ENCODE measurements at places on chromosomes 6 and 20.

- no peak for DNase-seq
These were observed 26.6 kb upstream of the KLHL31 start for GRCh38 chr6:53692172-53692571.

- no peak for DNase-seq
These were observed 11.0 kb downstream of the SULF2 start for GRCh38 chr20:47774131-47774777.

- DNase-seq, result no peak
These were observed 97.4 kb downstream of the SASH1 start for GRCh38 chr6:148440016-148440415.

GRCh38 chr20:3744806-3745685, 12.6 kb downstream of the HSPA12B start:
- DNase-seq, result peak; percentile 80

GRCh38 chr6:26476896-26477295, 19.1 kb downstream of the BTN2A1 start:
- DNase-seq, result no peak

DNA sequence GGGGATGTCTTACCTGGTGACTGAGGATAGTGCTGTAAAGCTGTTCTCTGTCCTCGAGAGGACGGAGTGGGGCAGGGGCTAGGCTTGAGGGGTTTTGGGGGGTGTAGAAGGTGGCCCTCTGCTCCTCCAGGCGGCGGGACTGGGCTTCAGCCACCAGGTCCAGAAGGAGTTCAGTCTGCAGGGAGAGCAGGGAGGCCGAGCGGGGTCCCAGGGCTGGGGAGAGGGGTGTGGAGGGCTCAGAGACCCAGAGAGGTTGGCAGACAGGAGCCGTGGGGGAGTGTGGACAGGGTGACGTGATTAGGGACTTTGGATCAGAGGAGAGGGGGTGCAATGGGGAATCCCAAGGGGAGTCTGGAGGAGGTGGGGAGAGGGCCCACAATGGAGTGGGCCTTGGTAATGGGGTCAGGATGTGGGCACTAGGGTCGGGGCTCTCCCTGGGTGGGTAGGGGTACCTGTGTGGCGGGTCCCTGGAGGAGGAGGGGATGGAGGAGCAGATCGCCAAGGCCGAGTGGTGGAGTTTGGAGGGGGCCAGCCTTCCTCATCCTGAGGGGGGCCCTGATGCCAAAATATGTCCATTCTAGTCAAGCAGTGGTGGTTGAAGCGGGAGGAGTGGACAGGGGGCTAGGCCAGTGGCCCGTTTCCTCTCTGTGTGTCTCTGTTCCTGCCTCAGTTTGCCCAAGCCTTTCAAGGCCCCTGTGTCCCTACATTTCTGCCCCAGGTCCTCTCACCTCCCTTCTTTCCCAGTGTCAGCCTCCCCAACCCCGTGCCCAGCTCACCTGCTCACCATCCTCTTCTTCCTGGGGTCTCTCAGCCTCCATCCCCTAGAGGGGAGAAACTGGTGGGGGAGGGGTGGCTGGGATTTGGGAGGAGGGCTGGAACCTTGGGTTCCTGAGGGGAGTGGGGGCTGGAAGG, 491 bp downstream of the GPSM3 start:
- no peak for DNase-seq

- no peak for DNase-seq
These were observed 369.4 kb upstream of the CITED2 start for GRCh38 chr6:139743664-139744437.

DNA sequence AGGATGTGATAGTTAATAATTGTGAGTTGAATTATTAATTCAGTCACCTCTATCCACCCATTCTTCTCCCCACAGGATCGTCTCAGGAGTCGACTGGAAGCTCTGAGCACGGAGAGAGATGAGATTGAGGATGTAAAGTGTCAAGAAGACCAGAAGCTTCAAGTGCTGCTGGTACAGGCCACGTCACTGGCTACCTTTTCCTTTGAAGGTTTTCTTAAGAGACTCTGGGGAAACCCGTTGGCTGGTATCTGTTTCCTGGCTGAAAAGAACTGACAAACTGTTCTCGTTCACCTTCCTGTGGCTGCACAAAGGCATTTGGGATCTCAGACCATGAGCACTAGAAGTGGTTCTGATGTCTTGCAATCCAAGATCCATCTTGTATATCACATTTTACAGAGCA, 3.8 kb downstream of the TRIM15 start:
- DNase-seq, result no peak

DNA sequence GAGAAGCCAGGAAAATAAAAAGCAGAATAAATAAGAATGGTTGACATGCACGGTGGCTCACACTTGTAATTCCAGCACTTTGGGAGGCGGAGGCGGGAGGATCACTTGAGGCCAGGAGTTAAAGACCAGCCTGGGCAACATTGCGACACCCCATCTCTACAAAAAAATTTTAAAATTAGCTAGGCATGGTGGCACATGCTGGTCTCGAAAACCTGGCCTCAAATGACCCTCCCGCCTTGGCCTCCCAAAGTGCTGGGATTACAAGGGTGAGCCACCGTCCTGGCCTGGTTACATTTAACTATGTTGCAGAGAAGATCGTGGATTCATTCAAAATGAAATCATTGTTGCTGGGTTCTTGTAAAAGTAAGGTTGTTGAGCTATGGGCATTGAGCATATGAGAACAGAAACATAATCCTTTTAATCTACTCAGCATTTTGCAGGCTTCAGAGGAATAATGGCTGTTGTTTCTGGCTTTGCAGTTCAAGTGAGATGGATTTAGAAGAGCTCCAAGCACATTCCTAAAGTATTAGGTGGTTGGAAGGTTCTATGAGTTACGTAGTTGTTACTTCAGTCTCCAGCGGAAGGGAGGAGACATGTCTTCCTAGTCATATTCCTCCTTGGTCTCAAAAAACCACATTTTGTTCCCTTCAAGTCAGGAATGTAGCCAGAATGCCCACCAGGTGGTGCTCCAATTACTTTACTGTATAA, 45.6 kb upstream of the RAB23 start:
- no peak for DNase-seq

DNA sequence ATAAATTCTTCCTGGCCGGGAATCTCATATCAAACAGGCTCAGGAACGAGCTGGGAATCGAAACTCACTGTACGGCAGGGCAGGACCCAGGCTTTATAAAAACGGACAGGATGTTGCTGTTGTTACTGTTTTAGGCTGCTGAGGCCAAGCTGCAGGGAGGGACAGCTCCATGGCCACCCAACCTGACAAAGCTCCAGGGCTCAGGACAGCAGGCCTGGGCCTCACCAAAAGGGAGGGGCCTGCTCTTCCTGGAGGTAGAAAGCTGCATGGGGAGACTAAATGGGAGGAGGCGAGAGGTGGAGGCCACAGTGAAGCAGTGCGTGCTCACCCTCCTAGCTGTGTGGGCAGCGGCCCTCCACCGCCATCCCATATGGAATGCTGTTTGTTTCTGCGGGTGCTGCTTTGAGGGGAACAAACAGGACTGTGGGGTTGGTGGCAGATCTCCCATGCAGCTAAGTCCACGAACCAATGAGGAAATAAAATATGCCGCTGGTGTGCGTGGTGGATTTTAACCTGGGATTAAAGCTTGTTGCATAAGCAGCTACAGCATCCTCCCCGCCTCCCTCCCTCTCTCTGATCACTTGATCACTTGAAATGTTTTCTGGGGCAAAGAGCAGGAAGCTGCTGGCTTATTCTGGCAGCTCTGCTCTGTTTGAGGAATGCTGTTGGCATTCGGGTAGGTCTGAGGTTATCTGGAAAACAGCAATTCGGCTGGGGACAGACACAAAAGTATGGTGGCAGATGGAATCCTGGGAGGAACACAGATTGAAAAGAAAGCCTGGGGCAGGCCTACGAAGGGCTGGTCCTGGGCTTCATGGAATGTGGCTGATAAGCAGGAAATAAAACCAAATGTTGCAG, 2.4 kb upstream of the ZMYND8 start:
- no peak for DNase-seq

GRCh38 chr6:134846031-134846430, 103.9 kb downstream of the ALDH8A1 start:
- DNase-seq, result no peak

DNA sequence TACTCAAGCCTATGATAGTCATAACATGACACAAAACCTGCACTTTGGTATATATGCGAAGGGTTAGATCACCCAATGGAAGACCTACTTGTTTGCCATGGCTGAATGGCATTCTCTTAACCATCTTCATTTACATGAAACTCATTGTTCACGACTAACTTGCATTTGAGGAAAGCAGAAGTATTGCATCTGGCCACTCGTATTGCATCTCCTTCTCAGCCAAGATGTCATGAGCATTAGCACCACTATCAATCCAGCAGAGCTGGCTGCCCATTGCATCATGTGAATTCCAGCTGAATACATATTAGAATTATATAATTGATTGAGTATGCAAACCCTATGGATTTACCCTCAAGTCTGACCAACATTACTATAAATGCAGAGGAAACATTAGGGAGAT, 390.2 kb downstream of the LAMA2 start:
- no peak for DNase-seq

- DNase-seq, result peak; percentile 16
These were observed 58.3 kb downstream of the MAFB start for GRCh38 chr20:40630713-40631112.

DNA sequence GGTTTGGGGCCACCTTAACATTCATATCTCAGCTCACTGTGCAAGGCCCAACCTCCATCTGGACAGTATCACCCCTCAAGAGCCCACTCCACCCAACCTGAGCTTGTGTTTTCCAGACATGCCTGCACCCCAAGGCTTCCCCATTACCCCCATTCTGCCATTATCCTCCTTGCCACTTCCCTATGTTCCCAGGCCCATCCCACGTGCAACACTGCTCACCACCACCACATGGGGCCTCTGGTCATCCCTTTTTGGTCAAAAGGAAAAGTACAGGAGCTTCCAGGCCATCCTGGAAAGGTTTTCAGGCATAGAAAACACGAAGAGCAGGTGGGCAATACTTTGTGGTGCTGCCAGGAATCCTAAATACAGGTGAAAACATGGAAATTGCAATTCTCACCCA, 140.3 kb downstream of the SYNDIG1 start:
- no peak for DNase-seq

GRCh38 chr6:81774542-81774941, 22.1 kb upstream of the TENT5A start:
- DNase-seq, result no peak

DNA sequence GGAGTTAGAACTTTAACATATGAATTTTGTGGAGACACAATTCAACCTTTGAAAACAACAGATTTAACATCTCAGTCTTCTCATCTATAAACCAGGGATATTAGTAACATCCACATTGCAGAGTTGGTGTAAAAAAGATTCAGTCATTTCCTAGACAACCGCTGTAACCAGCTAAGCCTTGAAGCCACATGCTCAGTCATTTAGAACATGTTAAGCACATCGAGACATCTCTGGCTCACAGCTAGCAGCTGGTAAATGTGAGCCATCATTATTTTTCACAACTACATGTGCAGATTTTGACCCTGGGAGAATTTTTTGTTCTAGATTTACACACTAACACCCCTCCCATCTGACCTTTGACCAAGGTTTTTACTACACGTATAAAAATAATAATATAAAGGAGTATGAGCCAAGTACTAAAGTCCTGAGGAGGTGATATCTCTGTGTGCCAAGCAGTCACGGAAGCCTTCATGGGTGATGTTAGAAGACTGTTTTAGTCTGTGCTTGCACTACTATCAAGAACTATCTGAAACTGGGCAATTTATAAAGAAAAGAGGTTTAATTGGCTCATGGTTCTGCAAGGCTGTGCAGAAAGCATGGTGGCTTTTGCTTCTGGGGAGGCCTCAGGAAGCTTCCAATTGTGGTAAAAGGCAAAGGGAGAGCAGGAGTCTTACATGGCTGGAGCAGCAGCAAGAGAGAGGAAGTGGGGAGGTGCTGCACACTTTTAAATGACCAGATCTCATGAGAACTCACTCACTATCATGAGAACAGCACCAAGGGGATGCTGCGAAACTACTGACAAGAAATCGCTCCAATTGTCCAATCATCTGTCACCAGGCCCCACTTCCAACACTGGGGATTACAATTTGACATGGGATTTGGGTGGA, 48.7 kb upstream of the IL20RA start:
- no peak for DNase-seq

- DNase-seq, result no peak
These were observed 345.9 kb upstream of the MANEA start for GRCh38 chr6:95231416-95231815.

GRCh38 chr6:15547400-15547799, 115.4 kb downstream of the DTNBP1 start:
- no peak for DNase-seq

GRCh38 chr20:33014336-33015113, 7.0 kb downstream of the BPIFB2 start:
- DNase-seq, result no peak

DNA sequence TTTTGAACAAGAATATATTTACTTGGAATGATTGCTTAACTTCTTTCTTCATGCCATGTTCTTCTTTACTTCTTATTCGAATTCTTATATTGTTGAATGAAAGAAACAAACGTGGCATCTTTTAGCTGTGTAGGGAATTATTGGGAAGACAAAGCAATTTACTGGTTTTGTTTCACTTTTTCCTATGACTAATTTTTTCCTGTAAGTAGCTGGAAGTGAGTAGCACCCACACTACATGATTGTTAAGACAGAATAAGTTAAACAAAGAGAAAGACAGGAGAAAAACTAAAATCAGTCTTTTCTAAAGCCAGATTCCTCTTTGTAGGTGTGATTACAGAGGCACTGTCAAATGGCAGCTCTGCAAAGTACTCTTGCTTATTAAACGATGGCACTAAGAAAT, 593.4 kb downstream of the EYS start:
- no peak for DNase-seq

- no peak for DNase-seq
These were observed 285.7 kb downstream of the BTBD9 start for GRCh38 chr6:38354037-38354381.
